ENCODE measurements at places on chromosomes 2 and 18.

- DNase-seq: no peak
Observed at GRCh38 chr2:189486237-189486770, 45.0 kb downstream of the WDR75 start.

GRCh38 chr18:62399781-62400308 lies 74.7 kb downstream of the TNFRSF11A start:
- no peak for DNase-seq

- DNase-seq: no peak
Observed at GRCh38 chr2:119463136-119463535, 31.5 kb downstream of the TMEM37 start.

GRCh38 chr2:113920996-113921395 lies 31.1 kb downstream of the ACTR3 start:
- DNase-seq: no peak

DNA sequence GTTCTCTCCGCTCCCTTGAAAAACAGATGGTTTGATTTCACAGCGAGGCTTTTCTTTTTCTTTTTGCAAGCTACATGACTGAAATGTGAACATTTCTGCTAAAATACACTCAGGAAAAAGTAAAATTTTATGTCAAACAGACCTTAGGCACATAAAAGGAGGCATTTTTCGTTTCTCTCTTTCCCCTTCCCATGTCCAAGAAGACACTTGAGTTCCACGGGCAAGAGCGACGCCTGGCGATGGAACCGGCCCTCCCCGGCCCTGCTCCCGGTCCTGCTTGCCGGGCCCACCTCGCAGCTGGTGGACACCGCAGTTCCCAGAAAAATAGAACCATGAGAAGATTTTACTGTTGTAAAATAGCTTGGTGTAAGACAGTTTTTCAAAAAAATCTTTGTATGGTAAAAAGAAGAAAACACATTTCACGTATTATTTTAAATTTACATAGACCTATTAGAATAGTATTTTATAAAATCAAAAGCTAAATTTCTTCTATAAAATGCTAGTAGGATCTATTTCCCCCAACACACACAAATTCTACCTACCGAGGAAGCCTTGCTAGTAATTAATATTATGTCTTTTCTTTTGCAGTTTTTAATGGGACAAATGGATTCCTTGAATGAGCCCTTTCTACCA lies 2.3 kb upstream of the ALKAL2 start:
- peak; percentile 67 for DNase-seq

DNA sequence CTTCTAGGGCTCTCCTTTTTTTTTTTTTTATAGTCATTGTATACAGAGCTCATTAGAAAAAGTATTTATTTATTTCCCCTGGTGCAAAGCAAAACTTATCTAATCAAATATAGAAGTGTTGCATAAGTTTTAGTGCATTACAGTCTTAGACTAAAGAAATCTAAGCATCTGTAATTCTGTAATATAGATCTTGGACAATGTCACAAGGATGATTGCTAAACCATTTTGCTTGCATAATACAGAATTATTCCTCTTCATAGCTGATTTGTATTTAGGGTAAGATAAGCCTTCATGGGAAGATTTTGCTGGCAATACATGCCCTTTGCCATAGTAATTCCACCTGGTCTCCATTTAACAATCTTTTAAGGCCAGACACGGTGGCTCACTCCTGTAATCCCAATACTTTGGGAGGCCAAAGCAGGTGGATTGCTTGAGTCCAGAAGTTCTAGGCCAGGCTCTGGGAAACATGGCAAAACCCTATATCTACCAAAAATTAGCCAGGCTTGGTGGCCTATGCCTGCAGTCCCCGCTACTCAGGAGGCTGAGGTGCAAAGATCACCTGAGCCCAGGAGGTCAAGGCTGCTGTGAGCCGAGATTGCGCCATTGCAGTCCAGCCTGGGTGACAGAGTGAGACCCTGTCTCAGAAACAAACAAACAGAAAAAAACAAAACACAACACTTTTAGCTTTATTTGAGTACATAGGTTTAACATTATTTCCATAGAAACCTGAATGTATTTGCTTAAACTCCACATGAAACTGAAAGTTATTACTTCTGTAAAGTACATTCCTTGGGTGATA lies 2.2 kb upstream of the ACADL start:
- no peak for DNase-seq

GRCh38 chr2:158232476-158232875 lies 130.8 kb downstream of the UPP2 start:
- no peak for DNase-seq

- DNase-seq: no peak
Observed at GRCh38 chr18:22467760-22468553, 50.2 kb upstream of the CTAGE1 start.

DNA sequence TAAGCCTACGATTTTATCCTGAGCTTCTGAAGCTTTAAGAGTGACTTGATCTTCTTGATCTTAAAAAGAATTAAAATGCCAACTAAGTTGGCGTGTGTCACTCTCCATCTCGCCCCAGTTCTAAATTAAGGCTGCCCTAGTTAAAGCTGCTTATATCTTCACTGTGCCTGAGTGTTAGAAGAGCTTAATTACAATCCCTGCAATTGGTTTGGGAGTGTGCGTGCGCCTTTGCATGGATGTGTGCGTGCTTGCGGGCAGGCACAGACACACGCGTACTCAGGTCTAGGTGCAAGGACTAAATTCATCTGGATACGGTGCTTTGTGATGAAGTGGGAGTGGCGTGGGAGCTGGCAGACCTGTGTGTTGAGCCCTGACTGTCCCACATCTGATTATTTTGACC lies 201.5 kb downstream of the FAM210A start:
- DNase-seq: no peak

DNA sequence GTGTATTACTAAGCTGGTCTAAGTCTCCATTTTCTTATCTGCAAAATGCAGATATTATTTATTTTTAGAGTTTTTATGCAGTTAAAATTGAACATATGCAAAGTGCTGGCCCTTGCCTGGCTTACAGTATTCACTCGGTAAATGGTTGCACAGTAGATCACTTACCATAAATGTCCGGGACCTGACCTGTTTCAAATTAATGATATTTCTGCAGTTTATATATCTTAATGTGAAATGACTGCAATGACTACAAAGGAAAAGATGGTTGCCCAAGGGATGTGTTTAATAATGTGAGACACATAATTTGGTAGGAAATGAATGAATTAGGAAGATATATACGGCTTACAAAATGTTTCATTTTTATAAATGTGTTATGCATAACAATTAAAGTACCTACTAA lies 37.1 kb downstream of the LRRC30 start:
- DNase-seq: no peak
